ENCODE measurements at places on chromosomes 11 and 22.

GRCh38 chr22:46738647-46739093, 618 bp upstream of the CERK start:
- no peak for DNase-seq

DNA sequence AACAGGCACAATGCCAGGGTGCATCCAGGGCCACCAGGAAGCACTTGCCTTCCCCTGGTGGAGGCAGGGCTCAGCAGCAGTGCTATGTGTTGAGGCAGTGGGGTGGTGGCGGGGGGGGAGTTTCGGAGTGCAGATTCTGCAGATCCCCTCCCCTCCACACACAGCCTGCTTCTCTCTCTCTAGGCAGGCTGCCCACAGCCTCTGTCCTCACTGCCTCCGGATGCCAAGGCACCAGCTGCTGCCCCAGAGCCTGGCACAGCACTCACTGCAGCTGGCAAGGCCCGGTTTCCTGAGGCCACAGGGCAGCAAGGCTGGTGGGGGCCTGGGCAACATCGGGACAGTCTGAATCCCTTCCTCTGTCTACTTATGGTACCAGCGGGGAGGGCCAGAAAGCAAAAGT, 35.8 kb downstream of the NRXN2 start:
- DNase-seq, result no peak

DNA sequence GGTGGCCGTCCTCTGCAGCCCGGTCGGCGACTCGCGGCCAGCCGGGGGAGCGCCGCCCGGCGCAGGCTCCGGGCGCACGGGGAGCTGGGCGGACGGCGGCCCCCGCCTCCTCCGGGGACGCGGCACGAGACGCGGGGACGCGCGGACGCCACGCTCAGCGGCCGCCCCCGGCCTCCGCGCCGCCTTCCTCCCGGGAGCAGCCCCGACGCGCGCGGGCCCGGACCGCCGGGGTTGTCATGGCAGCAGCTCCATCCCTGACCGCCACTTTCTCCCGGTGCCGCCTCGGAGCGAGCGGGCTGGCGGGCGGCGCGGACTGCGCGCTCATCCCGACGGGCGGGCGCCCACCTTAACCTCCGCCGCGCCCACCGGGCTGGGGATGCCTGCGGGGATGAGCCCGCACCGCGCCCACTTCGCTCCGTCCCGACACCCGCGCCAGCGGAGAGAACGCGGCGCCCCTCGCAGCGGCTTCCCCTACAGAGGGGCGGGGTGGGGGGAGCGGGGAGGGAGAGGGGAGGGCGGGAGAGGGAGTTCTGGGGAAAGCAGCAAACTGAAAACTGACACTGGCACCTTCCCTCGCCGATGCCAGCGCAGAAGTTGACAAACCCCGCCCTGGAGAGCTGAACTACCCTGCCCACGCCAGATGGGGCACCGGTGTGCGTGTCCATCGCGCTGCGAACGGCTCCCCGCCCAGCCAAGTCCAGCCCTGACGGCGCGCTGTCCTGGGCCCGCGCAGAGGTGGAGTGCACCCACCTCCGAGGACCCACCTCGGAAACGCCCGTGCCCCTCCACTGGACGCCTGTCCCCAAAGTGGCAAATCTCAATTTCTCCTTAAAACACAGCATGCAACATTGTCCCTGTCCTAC, 588.4 kb downstream of the OPCML start:
- DNase-seq, result no peak

- no peak for DNase-seq
Measured at GRCh38 chr11:59810911-59811259, 307 bp upstream of the MRPL16 start.

DNA sequence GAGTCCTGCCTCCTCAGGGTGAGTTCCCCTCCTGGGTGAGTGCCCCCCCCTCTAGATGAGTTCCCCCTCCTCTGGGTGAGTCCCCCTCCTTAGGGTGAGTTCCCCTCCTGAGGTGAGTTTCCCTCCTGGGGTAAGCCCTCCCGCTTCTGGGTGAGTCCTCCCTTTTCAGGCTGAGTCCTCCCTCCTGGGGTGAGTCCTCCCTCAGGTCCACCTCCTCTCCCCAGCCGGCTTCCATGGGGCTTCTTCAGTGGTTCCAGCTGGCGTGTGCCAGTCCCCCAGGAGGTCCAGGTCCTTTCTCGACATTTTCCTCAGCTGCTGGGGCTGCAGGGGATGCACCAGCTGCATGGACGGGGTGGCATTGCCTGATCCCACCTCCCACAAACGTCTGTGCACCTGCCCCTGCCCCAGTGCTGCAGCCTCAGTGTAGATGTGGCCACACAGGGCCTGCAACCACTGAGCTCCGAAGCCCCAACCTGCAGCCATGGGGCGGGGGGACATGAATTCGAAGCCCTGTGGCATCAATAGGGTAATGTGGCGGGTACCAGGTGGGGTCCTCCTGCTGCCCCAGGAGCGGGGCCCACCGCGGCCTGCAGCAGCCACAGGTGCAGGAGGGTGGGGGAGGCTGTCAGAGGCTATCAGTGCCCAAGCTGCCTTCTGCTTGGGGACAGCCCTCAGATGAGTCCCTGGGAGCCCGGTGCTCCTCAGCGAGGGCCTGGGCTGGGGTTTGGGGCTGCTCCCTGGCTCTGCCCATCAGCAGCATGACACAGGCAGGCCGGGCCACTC, 101.3 kb upstream of the FGF3 start:
- DNase-seq, result no peak

Data from Kasumi-1 (cell line).